ENCODE measurements at places on chromosomes 13 and 19.

- DNase-seq = no peak
These were observed 40.5 kb upstream of the VSTM2B start for GRCh38 chr19:29485293-29485692.

- no peak for DNase-seq
These were observed 81.5 kb downstream of the IER2 start for GRCh38 chr19:13231663-13232062.

- DNase-seq = no peak
These were observed 349 bp downstream of the BCL2L12 start for GRCh38 chr19:49666120-49666444.

GRCh38 chr13:50712881-50713280 lies 130.6 kb downstream of the DLEU7 start:
- DNase-seq = no peak

- DNase-seq = no peak
These were observed 1471.7 kb downstream of the UQCRFS1 start for GRCh38 chr19:27741236-27741635.

- DNase-seq = no peak
These were observed 1.6 kb downstream of the CEACAM16 start for GRCh38 chr19:44700547-44700946.

GRCh38 chr13:99028890-99029289 lies 51.0 kb upstream of the DOCK9 start:
- DNase-seq = peak; percentile 33

- no peak for DNase-seq
These were observed 578.8 kb downstream of the DCT start for GRCh38 chr13:93900731-93901130.

- no peak for DNase-seq
These were observed 49.8 kb downstream of the ELF1 start for GRCh38 chr13:40969169-40969901.

DNA sequence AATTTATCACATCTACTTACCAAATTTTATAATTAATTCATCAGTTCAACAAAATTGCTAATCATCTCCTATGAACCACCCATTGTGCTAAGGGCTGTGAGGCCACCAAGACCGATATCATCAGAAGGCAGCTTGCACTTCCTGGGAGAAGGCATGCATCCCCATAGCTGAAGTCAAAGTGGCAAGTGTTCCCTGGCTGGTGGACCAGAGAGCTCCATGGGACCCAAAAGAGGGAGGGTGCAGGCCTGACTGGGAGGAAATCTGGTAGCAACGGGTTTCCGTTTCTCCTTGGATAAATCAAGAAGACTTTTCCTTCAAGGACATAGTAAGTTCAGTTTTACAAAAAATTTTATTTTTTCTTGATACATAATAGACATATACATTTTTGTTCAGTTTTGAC lies 325.2 kb downstream of the FGF9 start:
- no peak for DNase-seq

DNA sequence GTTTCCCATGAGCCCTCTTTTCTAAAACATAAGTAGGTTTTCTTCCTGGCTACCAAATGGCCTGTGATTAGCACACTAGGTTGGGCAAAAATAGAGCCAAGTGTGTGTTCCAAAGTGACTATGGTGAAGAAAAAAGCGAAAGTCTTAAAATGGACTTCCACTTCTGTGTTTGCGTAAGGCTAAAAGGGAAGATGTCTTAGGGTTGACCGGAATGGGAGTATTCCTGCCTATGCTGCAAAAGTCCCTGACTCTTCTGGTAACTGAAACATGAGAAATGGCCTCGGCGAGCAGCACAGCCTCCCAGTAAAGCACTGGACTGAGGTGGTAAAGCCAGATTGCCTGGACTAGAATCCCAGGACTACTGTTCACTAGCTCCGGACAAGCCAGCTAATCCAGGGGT lies 2.4 kb upstream of the FPR1 start:
- no peak for DNase-seq

GRCh38 chr13:49792550-49793324 lies at the start of gene KPNA3:
Gene KPNA3 (minus strand): TSS chr13:49792682. CDS start chr13:49792506, 176 bp downstream.
- DNase-seq = peak; percentile 96

GRCh38 chr13:36275190-36276002 lies 22.2 kb downstream of the CCDC169 start:
- no peak for DNase-seq

GRCh38 chr19:35992907-35993765 lies 1.9 kb upstream of the SDHAF1 start:
- no peak for DNase-seq

DNA sequence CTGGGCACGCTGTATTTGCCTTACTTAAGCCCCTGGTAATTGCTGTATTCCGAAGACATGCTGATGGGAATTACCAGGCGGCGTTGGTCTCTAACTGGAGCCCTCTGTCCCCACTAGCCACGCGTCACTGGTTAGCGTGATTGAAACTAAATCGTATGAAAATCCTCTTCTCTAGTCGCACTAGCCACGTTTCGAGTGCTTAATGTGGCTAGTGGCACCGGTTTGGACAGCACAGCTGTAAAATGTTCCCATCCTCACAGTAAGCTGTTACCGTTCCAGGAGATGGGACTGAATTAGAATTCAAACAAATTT lies 676 bp downstream of the BRCA2 start:
- DNase-seq = no peak

DNA sequence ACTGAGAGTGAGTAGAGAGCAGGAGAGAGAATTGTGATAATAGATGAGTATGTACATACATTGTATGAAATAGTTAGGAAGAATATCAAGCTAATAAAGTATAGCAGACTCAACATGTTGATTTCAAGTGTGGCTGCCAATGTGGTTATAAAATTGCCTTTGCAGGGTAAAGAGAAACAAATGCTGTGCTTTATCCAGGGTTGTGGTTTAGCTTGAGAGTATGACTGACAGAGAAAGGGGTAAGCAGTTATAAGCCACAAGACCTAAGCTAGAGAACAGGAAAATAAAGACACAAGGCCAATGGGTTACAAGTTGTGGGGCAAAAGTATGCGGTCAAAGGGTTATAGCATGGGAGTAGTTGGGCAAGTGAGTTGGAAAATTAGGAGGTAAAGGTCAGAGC lies 1217.5 kb downstream of the DIAPH3 start:
- DNase-seq = no peak

- no peak for DNase-seq
These were observed 115.4 kb upstream of the TMTC4 start for GRCh38 chr13:100789968-100790367.

GRCh38 chr13:79271616-79272015 lies 134.4 kb downstream of the RBM26 start:
- no peak for DNase-seq

- DNase-seq = peak; percentile 46
These were observed 54.5 kb downstream of the TSSK6 start for GRCh38 chr19:19460761-19461265.

DNA sequence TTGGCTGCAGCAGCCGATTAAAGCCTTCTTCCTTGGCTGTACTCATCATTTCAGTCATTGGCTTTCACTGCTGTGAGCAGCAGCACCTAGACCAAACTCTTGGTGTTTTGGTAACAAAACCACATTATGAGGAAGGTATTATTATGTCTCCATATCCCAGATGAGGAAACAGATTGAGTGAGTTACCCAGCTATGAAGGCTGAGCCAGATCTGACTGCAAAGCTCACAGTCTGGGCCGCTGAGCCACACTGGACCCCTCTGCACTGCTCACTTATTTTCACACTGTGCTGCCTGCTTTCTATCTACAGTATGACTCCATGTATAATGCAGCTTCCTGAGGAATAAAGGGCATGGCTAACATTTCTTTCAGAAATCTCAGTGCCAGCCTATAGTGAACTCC lies 24.5 kb downstream of the CRYL1 start:
- DNase-seq = no peak

- peak; percentile 59 for DNase-seq
These were observed 12.7 kb downstream of the NPAS1 start for GRCh38 chr19:47032171-47032811.

DNA sequence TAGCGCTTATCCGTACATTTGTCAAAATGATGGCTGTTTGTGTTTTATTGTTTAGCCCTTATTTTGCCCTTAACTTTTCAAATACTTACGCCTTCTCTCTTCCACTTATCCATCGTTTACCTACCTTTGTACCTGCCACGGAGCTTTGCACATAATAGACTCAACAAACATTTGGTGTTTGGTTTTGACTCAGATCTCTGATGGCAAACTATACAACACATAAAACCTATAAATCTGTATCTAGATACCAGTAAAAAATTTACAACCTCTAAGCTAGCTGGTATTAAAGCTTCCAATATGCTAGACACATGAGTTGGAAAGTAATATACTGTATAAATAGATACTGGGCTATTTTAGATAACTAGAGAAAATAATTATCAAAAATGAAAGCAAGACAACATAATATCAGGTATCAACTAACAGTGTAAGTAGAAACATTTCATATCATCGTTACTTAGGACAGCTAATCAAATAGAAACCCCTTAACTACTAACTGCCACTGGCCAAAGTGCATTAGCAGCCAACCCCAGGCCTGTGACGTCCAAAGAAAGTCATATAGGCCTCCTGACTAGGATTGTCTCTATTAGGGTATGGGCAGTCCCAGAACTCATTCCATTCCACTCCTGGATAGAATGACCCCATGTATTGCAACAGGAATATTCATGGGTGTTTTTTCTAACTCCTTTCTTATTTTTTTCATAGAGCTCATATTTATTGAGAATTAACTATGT lies 53.8 kb downstream of the KCTD12 start:
- DNase-seq = no peak

DNA sequence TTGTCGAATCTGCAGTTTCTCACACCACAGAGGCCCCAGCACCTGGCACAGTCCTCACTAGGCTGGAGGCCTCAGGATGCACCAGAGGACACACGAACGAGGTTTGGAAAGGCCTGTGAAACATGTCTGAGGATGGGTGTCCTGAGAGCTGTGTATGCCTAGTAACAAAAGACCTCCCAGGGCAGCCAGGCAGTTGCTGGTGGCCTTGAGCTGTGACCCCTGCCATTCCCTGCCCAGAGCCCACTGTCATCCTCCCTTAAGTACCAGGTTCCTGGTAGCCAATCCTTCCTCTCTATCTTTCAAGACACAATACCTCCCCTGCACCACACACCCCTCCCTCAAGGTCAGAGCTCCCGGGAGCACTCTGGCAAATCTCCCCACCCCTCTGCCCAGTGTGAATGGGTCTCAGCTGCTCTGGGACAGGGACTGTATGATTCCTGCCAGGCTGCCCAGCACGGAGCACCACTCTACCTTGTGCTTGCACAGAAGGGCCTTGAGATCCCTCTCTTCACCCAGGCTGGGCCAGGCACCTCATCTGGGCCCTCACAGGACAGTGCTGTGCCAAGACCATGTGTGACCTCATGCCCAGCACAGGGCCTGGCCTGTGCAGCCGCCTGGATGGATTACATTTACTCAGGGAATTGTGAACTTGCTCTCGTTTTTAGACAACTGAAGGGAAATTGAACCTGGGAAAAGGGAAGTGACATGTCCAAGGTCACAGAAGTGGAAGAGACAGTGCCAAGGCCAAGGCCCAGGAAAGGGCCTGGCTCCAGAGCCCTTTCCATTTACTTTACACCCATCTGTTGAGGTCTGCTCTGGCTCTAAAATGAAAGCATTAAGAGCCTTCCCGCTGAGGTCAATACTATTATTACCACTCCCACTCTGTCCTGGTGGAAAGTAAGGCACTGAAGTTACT lies 2.2 kb downstream of the ZNF787 start:
- DNase-seq = no peak

GRCh38 chr19:19531951-19532805 lies 3.5 kb downstream of the YJEFN3 start:
- peak; percentile 83 for DNase-seq

GRCh38 chr13:101144808-101145419 lies 271.4 kb downstream of the NALCN start:
- DNase-seq = no peak

DNA sequence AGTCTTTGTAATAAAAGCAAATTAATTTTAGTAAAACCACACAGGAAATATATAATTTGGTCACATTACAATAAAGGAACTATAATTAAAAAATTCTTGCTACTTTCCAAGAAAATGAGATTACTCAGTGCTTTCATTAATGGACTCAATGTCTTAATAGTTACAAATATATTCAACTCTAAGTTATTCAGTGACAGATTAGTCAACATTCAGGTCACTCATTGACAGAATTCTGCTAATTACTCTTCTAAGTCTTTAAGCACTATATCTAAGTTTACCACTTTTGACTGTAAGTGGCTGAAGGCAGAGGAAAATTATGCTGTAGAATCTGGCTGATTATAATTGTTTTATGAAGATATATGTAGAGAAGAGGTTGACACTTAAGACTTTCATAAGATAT lies 1365.0 kb downstream of the EFNB2 start:
- DNase-seq = no peak

- no peak for DNase-seq
These were observed 2.0 kb downstream of the FGF22 start for GRCh38 chr19:641702-642101.

GRCh38 chr19:36488118-36488845 lies 1.1 kb downstream of the ZNF566 start:
- no peak for DNase-seq

- no peak for DNase-seq
These were observed 218.8 kb upstream of the SGCG start for GRCh38 chr13:22961835-22962537.

DNA sequence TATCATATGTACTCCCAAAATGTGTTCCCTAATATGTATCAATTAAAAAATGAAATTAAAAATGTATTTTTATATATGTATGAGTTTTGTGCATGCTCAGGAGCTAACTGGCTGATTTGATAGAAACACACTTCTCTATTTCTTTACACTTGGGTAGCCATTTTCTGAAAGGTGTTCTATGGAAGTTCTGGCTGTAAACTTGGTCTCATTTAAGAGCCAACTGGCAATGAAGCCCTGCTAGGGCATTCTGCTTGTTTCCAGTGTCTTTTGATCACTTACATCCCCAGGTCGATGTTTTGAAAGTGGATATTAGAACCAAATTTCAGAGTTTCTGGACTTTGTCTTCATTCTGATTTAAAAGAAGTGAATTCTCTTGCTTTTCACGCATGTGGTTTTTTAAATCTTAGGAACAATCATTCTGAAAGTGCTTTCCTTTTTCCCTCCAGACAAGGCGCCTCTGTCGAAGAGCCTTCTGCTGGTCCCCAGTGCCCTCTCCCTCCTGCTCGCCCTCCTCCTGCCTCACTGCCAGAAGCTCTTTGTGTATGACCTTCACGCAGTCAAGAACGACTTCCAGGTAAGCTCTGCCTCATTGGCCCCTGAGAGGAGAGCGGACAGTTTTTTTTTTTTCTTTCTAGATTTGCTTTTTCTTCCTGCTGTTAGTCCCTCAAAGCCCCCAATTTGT lies 20.1 kb downstream of the GPR18 start:
- DNase-seq = no peak

Measured in T-cell (primary cell).